T-helper 9 cell (primary cell): ENCODE measurements at places on chromosomes 2 and 18.

- no peak for DNase-seq
Measured at GRCh38 chr18:69840001-69840400, 107.7 kb downstream of the CD226 start.

GRCh38 chr2:9174771-9175437 lies 31.7 kb upstream of the ASAP2 start:
- no peak for DNase-seq

GRCh38 chr2:196163285-196163684 lies 8.1 kb downstream of the STK17B start:
- no peak for DNase-seq

DNA sequence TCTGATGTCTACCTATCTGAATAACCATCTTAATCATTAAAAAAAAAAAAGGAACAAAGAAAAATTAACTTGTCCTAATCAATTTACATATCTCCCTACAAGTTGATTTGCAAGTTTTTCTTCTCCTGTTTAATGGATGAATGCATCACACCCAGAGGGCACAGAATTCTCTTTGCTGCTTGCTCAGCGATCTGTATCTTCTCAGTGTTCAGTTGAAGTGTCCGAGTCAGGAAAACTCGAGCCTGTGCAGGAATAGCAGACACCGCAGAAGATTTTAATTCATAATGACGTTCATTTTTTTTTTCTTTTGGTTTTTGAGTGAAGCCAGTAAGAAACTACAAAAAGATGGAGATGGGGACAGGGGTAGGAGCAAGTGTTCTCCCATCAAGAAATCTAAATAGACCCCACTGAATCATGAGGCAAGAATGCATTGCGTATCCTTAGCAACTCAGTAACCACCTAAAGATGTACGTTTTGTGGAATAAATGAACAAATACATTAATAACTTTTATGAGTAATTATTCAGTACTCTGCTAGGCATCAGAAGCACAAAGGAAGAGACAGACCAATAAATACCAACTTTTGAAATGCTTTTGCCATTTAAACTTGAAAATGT lies 675.5 kb downstream of the LRP1B start:
- DNase-seq, result no peak

DNA sequence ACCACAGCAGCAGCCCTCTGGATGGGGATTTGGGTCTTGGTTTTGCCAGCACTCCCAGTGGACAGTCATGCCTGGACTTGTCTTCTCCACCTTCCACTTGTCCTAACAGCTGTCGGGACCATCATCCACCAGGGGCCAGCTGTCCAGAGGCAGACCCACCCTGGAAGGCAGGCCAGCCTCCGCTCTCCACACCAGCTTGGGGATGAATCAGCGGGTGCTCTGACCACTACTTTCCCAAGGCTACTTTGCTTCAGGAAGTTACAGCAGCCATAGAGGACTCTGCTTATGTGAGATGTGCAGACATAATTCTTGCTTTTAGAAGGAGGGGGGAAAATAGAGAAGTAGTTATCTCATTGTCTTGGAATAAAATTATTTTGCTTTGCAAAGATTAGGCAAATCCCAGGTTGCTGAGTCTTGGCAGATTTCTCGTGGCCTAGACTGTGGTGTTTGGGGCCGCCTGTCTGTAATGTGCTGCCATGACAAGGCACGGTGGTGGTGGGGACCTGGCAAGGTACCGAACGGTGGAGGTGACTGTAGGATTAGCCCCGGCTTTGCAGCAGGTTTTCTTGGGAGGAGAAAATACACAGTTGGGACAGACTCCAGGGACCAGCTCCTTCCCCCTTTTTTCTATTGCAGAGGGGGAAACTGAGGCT lies 148.7 kb downstream of the AGAP1 start:
- no peak for DNase-seq

GRCh38 chr2:58973811-58974281 lies 732.7 kb upstream of the FANCL start:
- no peak for DNase-seq

GRCh38 chr18:56161566-56162260 lies 476.7 kb downstream of the TXNL1 start:
- no peak for DNase-seq

- DNase-seq, result no peak
Measured at GRCh38 chr2:12300019-12300602, 416.6 kb upstream of the TRIB2 start.

DNA sequence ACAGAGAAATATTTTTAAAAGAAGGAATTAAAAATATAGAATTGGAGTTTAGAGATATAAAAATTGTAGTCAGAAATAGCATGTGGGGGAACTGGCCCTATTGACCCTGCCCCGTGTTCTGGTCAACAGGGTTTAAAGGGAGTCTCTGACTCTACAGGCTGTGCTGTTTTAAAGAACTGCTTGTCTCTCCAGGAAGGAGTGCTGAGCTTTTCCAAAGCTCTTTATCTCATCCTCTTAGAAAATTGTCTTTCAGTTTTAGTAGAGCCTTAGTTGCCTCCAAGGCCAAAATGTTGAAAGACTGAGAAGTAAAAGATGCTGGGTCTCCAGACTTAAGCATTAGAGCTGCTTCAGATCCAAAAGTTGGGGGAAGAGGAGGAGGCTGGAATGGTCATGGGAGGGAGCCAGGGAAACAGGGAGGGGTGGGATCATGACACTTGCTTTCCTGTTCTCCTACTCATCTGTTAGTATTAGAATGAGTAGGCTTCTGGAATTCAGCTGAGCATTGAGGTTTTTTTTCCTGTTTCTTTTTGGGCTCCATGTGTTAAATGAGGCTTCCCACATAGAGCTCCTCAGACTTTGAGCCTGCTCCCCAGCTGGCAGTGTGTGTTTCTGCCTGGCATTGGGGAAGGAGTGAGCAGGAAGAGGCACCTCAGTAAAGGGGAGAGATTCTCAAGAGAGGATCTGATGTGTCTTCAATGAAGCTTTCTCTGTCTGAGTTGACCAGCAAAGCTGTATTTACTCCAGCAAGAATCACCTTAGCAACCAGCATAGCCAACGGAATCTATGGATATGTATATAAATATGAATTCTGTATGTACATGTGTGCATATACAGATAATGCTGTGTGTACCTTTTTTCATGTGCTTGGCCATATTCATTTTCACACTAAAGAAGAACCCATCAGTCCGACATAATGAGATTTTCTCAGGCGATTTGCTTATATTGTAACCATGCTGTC lies 186.8 kb upstream of the FBXO11 start:
- DNase-seq, result no peak

- no peak for DNase-seq
Measured at GRCh38 chr18:57110290-57110689, 36.6 kb upstream of the BOD1L2 start.

DNA sequence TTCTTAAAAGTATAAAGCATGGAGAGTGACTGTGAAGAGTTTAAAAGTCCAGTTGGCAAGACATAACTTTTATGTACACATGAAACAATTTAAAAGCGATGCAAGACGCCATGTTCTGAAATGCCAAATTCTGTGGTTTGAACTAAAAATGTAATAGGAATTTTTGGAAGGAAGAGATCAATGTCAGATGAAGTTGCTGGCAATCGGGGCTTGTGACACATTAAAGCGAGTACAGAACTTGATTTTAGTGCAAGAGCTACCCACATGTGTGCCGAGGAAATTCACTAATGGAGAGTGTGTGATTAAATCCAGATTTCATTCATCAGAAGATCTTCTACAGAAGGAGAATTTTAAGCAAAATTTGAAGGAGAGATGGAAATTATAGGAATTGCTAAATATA lies 220.2 kb upstream of the CCDC68 start:
- no peak for DNase-seq

GRCh38 chr2:134436706-134437105 lies 182.8 kb downstream of the MGAT5 start:
- DNase-seq, result no peak

DNA sequence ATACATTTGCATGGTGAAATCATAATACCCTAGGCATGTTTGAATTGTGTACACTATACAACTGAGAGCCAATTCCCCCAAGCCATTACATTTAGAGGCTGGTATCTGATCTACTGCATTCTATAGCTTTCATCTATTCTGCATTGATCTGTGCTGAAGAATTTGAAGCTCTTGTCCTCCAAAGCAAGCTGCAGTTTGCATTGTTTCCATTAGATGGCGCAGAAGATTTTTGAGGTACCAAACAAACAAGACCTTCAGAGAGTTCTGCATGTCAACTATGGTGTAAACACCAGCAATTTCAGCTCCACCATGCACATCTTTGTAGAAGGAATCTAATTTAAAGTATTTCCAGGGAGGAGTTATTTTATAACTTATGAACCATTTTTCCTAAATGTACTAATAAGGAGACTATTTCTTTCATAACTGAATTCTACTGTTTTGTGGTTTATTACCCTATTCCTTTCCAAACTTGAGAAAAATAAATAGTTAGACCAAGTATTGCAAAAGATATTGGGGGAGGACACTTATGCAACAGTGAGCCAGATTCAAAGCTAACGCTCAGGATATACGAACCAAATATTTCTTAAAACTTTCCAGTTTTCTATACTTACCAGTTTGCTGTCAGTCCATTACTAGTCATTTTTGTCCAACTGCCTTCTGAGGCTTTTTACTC lies 761.8 kb upstream of the ACVR2A start:
- peak; percentile 32 for DNase-seq

DNA sequence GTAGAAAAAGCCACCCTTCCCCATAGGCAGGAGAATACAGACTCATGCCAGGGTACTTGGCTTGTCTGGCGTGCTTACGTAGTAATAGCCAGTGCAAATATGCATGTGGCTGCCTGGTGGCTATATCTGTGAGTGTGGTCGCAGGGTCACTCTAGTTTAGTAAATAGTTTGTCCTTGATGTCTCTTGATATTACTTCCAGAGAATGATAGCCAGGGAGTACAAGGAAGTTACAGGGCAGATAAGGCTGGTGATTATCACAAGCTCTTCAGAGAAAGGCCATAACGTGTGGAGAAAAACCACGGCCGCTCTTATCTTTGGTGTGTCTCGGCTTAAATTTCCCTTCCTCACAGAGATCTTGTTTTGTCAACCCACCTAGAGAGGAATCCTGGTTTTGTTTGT lies 54.3 kb upstream of the SLC39A10 start:
- no peak for DNase-seq

GRCh38 chr18:45771587-45772480 lies 47.9 kb downstream of the SLC14A1 start:
- no peak for DNase-seq

- DNase-seq, result no peak
Measured at GRCh38 chr18:4511166-4511565, 56.1 kb upstream of the DLGAP1 start.

- no peak for DNase-seq
Measured at GRCh38 chr2:64463781-64464180, 9.8 kb downstream of the LGALSL start.

- no peak for DNase-seq
Measured at GRCh38 chr2:99841749-99842148, 300.6 kb downstream of the AFF3 start.

- DNase-seq, result no peak
Measured at GRCh38 chr2:145041706-145042105, 521.8 kb upstream of the ZEB2 start.

GRCh38 chr2:4882421-4882820 lies 809.8 kb upstream of the SOX11 start:
- no peak for DNase-seq

- DNase-seq, result no peak
Measured at GRCh38 chr2:178163395-178163794, 30.9 kb upstream of the OSBPL6 start.

- DNase-seq, result no peak
Measured at GRCh38 chr18:6374935-6375529, 39.7 kb downstream of the L3MBTL4 start.

DNA sequence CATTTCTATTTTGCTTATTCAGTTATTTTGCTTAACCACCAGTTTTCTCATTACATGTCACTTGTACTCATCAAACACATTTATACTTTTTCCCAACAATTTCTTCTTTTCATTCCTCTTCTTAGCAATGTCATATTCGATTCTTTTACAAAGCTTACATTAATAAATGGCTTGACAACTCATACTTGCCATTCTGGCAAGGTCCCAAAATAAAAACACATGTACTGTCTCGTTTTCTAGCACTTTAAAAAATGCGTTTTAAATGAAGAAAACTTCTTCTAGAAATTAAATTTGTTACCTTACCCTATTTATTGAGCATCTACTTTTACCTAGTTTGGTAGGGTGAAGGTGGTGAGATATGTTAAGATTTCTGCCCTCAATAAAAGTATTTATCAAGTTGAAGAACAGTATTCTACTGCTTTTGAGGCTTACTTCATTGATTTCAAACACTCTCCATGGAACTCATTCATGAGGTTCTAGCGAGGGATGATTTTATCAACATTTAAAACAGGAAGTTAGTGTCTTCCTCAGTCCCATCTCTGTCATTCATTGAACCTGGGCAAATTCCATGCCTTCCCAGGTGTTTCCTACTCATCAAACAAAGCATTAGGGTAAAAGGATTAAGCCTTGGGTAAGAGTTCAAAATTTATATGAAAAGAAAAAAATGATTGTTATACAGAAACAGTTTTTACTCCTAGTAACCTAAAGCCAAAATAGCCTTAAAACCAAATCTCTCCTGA lies 52.6 kb downstream of the CALCRL start:
- DNase-seq, result no peak

GRCh38 chr2:235564066-235564465 lies 70.2 kb downstream of the AGAP1 start:
- no peak for DNase-seq

DNA sequence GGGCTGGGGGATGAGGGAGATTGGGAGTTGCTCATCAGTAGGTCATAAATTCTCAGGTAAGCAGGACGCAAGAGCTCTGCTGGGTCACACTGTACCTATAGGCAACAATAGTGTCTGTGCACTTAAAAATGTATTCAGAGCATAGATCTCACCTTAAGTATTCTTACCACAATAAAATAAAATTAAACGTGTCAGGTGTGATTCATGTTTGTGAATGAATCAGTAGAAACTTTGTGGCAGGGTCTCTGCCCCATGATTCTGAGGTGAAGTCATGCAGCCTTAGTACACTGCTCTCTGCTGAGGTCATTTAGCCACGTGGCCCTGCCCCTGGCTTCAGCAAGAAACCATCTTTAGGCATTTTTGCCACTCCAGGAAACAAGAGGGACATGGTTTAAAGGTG lies 253.8 kb downstream of the FBXO15 start:
- no peak for DNase-seq

- DNase-seq, result no peak
Measured at GRCh38 chr18:13835202-13835601, 11.3 kb downstream of the MC5R start.

DNA sequence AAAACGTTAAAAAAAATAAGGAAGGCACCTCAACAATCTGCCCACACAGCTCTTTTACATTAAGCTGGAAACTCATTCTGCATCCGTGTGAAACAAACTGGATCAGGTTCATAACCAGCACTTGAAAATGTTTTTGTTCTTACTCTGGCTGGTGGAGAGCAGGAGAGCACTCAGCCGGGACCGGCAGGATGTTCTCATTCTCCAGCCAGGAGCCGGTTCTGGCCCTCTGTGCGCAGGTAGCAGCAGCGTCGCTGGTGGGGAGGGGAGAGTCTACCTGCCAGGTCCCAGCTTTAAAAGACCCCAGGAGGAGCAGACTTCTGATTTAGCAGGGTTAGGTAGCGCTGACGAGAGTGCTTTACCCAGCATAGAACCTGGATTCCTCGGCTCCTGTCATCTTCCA lies 834.9 kb upstream of the SALL3 start:
- DNase-seq, result no peak

GRCh38 chr2:97994476-97994875 lies 1.3 kb downstream of the TMEM131 start:
- DNase-seq, result no peak
